ENCODE measurements at places on chromosomes 7 and 10.

GRCh38 chr10:14259696-14260566, 70.8 kb downstream of the FRMD4A start:
- DNase-seq, result no peak

DNA sequence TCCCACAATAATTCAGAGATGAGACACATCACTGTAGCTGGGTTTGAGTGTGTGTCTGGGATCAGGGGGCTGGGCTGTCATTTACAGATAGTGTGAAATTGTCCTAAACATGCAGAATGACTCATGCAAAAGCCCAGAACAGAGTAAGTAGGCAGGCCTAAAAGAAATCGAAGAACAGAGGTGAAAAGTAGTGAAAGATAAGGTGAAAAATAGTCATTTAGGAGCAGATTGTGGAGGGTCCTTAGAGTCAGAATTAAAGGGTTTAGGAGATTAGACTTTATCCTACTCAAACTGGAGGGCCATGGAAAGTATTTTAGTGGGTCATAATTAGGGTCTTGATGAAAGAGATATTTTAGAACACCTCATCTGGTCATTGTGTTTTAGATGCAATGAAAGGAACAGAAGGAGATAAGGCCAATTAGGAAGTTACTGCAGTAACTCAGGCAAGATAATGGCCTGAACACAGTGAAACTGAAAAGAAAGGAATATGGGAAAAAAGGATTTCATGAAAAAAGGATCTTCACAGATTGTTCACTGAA, 58.3 kb upstream of the NEBL start:
- no peak for DNase-seq

DNA sequence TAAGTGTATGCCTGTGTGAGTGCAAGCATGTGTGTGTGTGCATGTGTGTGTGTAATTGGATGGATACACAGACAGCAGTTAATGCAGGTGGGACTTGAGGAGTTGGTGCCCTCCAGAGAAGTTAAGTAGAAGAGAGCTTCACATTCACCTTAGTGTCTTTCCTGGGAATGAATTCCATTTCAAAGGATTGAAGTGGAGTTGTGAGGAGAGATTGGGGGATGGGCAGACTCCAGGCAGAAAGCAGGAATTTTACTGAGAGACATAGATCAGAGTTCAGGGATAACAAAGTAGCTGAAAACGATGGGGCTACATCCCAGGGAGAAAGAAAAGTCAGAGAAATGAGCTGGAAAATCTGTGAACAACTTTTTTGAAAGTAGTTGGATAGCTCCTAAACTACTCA, 464.4 kb downstream of the TCERG1L start:
- DNase-seq, result no peak

DNA sequence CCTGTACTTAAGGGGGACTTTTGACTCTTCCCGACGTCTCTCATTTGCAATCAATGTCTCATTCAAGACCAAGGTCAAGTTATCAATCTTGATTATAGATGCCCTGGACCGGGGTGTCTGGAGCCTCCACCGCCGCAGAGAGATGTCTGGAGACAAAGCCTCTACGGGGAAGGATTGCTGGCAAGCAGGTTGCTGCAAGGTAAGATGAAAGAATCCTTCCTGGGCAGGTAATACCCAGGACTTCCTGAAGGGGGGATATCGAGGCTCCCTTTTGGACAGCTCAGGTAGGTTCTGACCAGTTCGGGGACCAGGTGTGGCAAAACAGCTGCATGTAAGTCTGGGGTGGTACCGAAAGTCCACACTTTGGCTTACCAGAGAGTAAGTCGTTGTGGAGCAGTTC, 12.5 kb upstream of the CUX1 start:
- DNase-seq, result no peak

DNA sequence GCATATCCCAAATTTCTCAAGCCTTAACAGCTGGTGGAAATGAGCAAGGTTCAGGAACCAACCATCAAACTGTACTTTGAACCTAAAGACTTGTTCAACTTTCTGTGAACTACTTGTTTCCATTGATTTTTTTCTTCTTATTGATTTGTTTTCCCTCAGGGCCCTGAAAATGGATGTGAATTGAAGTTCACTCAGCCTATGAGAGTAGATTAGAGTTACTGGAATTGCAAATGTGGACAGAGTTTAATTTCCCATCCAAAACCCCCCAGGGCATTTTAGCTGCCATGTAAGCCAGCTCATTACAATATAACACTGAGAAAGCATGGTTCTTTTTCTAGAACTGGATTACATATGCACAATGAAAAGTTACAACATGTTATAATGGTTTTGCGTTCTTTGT, 1105.7 kb downstream of the REEP3 start:
- no peak for DNase-seq

DNA sequence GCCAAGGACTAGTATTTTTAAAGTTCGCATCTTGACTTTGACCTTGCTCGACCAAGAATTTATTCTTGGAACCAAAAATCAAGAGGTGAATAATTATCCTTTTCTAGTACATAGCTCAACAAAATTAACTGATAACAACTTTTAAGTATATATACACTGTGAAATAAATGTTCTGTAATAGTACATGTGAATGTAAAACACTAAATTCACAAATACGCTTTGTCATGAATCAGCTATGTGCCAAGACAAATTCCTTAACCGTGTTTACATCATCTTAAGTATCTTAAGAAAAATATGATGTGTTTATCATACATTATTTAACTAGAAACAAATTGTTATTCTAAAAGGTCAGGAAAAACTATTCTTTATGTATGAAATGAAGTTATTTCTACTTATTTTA, 83.3 kb downstream of the CUL2 start:
- no peak for DNase-seq

DNA sequence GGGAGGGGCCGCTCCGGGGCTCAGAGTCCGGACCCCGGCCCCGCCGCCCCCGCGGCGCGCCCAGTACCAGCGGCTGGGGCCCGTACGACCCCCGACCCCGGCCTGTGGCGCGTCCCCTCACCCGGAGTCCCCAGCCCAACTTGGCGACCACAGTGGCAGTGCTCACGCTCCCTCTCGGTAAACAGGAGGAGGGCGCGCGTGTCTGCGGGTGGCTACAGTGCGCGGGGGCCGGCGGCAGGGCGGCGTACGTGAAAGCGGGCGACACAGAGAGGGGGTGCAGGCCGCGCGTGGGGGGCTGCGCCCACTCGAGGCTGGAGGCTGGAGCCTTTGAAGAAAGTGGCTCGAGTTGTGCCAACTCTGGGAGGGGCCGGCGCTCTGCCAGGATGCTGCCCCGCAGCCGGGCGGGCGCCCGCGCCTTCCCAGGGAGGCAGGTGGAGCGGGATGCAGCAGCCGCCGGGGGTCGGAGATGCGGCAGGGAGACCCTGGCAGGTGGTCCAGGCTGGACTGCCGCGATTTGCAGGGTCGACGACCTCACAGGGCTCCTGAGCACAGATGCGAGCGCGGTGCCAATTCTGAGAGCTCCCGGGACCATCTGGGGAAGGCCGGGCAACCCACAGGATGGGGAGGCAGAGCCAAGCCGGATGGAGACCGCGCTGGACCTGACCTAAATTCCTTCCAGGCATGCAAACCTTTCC, 655 bp downstream of the PTPRE start:
- DNase-seq, result peak; percentile 24

DNA sequence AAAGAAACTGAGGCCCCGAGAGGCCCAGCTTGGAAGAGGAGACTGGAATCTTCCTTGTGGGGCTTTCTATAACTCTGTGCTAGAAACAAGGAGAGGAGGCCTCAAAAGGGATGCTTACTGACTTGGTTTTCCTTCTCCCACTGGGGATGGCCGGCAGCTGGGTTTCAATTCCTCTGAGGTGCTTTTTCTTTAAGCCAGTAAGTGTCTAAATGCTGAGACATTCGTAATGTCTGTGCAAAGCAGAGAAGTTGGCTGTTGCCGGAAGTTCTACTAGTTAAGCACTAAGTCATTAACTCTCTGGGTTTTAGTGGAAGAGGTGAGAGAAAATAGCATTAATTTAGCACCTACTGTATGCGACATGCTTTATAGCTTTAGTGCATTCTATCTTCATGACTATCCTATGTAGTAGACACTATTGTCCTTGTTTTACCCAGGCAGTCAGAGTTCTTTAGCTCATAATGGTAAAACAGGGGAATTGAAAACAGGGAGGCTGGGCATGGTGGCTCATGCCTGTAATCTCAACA, 135.2 kb downstream of the RGS10 start:
- no peak for DNase-seq

- DNase-seq, result no peak
These were observed 141.9 kb downstream of the ELFN1 start for GRCh38 chr7:1811850-1812508.

- DNase-seq, result no peak
These were observed 104.1 kb downstream of the ZNF467 start for GRCh38 chr7:149669121-149669818.

DNA sequence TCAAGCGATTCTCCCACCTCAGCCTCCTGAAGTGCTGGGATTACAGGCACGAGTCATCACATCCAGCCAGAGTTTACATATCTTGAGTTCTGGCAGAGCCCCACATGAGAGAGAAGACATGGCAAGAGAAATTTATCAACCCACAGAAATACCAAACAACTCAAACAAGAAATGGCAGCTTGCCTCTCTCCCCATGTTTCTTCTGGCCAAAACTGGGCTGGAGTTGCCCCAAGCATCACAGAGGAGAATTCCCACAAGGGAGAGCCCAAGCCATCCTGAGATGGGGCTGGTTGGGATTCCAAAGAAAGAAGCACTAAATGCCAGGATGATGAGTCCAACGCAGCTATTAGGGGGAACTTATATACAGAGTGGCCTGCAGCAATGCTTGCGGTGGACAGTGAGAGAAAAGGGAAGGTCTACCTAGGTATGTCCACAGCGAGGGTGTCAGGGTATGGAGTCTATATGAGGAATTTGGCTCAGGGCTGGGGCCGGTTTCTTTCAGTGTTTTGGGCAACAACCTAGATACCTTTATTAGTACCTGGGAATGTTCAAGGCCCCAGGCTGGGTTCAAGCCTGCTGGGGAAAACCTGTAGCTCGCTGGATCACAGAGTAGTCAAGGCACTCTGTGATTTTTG, 14.5 kb upstream of the PAX4 start:
- no peak for DNase-seq

DNA sequence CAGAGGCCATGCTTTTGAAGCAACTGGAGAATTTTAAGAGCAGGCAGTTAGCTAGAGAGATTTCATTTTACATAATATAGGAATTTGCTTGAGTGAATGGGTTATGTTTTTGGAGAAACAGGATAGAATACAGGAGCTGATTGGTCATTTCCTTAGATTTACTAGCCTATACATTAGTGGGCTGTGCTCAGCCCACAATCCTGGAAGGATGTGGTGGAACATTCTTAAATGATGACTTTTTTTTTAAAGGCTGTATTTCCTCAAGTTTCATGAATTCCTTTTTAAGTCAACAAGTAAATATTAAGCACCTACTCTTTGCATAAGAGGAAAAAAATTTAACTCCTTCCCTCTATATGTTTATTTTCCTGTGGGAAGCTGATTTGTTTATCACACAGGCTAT, 314.4 kb upstream of the BMPER start:
- no peak for DNase-seq

DNA sequence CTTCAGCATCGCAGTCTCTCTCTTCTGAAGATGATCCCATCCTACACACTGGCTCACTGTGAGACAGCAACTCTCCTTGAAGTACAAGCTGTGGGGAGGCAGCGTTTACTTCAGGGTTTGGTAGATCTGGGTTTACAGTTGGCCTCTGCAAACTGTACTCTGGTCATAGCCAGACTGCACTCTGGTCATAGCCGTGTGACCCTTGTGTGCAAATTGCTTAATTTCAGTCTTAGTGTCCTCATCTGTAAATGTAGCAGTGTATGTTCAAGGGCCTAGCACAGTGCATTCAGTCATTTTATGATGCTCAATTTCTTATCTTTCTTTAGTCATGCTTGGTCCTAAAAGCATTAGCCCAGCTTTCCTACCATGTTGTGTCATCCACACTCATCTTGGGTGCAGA, 188.2 kb downstream of the LRMDA start:
- no peak for DNase-seq

GRCh38 chr7:149071182-149071635, 19.3 kb downstream of the ZNF786 start:
- DNase-seq, result no peak

Data from activated CD8-positive, alpha-beta memory T cell treated with anti-CD3 and anti-CD28 coated beads, Interleukin-2, amount 50 U/mL, for 4 hours (primary cell).